Nucleus accumbens (tissue), 56 donors: ENCODE measurements at places on chromosomes 16 and 17.

GRCh38 chr17:48542114-48542656 lies 2.7 kb downstream of the HOXB2 start:
- no peak for DNase-seq

- no peak for DNase-seq
Observed at GRCh38 chr16:85535352-85536072, 77.6 kb upstream of the GSE1 start.

DNA sequence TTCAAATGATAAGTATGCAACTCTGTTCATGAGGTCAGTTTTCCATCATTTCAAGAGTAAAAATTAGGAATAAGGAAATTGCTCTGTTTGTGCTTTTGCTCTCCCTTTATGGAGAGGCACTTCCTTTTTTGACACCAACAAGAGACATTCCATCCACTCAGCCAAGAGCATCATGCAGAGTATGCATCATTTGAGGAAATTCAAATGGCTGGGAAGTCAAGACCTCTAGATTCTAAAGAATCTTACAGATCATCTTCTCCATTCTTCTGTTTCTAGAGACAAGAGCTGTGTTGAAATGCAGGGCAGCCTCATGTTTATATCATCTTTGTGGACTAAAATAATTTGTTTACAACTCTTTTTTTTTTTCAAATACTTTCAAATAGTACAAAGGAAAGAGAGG lies 669.4 kb downstream of the CDH11 start:
- DNase-seq = no peak

- no peak for DNase-seq
Observed at GRCh38 chr17:51598824-51599223, 338.5 kb downstream of the UTP18 start.

- no peak for DNase-seq
Observed at GRCh38 chr17:64686705-64687104, 24.6 kb upstream of the SMURF2 start.

DNA sequence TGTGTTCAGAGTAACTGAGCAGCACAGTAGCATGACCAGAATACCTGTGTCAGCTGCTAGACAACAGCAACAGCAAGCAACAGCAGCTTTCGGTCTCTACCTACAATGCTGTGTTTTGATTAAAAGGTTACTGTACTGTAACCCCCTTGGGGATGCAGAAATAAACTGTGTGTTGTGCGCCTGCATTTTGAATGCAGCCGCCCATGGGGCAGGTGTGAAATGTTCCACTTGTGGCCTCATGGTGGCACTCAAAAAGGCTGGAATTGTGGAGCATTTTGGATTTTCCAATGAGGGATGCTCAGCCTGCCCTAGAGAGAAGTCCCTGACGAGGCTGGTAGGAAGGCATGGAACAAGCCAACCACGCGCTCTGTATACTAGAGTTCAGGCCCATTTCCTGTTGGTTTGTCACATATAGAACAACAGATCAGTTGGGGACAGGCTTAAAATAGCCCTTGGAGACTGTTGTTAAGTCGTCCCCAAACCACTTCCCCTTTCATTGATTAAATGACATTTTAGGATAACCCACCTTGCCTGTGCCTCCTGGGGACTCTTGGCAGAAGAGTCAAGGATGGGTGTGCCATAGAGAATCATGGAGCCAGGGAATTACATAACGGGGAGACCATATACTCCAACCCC lies 27.1 kb downstream of the SCPEP1 start:
- DNase-seq = no peak

GRCh38 chr16:49439050-49439449 lies 65.4 kb downstream of the C16orf78 start:
- no peak for DNase-seq

GRCh38 chr17:29038085-29038795 lies 4.7 kb upstream of the PIPOX start:
- DNase-seq = no peak

- DNase-seq = no peak
Observed at GRCh38 chr16:50246299-50247122, 19.8 kb upstream of the ADCY7 start.

- DNase-seq = no peak
Observed at GRCh38 chr16:26070302-26071100, 378.7 kb downstream of the HS3ST4 start.

- peak; percentile 28 for DNase-seq
Observed at GRCh38 chr16:987906-988305, 6.3 kb downstream of the SOX8 start.

DNA sequence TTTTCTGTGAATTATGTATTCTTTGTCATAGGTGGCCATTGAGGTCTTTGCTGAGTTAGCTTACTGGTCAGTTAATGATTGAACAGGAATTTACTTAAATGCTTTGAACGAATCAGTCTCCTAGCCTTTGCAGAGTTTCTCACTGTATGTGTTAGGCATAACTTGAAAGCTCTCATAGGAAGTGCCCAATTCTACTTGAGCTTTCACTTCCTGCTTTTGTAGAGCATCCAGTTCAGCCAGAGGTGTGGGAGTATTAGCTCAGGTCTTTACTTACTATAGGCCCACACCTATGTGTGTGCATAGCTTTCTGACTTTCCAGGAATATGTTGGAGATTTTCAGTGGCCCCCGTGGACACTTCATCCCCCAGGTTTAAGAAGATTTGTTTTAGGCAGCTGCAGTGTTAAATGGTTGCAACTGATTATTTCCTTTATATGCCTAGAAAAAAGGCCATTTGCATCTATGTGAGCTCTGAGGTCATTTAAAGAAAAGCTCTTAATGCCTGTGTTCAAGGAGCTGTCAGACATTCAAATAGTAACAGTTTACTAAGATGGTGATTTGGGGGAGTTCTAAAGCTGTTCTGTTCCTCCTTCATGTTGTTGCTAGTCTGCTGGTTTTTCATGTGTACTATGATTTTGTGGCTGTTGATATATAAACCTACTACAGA lies 62.3 kb downstream of the PHKB start:
- DNase-seq = no peak

- DNase-seq = no peak
Observed at GRCh38 chr17:61219460-61219859, 180.2 kb upstream of the TBX2 start.

- peak; percentile 13 for DNase-seq
Observed at GRCh38 chr16:84829168-84829965, 9.6 kb downstream of the CRISPLD2 start.

GRCh38 chr17:28394337-28395116 lies 11.5 kb downstream of the SLC46A1 start:
- no peak for DNase-seq

DNA sequence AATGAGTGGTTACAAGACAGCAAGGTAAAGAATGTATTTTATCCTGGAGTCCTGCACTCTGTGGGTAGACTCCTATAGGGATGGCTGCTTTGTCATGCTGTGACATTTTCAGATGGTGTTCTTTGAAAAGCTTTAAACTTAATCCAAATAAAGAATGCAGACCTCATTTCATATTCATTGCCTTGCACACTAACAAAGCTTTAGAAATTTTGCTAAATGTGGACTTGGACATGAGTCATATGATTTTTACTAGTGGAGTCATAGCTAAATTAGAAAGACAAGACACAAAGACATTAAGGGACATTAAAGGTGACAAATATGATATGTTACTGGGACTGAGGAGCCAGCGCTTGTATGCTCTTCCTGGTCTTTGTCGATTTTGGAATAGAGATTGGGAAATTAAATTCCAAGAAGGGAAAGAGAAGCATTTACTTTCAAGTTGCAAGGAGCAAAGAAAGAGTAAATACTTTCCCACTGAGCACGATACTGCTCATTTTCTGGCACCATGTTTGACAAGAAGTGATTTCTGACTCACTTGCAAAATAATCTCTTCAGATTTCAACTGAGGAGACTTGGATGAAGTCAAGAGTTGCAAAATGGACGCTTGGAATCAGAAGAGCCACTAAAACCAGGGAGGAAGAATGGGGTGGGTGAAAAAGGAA lies 152.9 kb upstream of the MYOCD start:
- no peak for DNase-seq

- peak; percentile 32 for DNase-seq
Observed at GRCh38 chr17:1030684-1031532, 34.0 kb downstream of the TIMM22 start.

GRCh38 chr17:77959126-77959925 lies 823 bp downstream of the TNRC6C start:
- DNase-seq = no peak

GRCh38 chr17:31112001-31112661 lies 17.4 kb downstream of the NF1 start:
- DNase-seq = no peak

DNA sequence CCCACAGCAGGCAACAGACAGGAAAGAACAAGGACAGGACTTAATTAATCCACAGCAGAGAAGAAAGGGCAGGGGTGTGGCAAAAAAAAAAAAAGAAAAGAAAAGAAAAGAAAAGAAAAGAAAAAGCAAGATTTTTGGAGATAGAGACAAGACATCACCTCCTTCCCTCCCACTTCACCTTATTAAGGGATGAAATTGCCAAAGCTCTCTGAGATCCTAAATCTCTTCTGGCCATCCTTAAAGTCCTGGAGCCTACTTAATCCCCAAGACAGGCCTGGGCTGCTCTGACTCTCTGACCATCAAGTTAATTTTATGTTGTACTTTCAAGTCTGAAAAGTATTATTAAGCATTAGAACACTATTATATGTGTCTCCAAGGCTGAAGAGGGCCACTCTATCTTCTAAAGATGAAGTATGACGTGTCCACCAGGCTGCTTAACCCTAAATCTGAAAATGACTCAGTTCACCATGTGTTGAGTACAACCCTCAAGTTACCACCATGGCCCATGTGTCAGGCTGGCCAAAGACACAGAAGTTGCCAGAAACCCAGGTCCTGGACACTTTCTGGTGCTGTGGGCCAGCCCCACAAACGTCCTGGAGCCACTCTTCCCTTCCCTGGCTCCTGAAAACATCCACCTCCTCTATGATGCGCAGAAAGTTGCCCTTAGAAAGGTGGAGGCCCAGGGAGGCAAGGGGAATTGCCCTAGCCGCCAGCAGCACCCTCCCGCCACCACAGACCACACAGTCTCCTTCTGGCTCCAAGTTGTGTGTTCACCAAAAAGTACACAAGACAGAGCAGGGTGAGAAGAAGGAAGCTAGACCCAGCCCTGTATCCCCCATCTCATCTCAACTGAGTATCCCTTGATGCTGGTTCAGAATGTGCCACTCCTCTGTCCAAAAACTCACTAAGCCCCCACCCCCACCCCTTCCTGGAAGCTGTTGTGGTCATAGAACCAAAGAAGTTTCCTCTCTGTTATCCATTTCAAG lies 2.7 kb downstream of the SOCS1 start:
- DNase-seq = no peak

GRCh38 chr16:12235110-12235509 lies 258.6 kb downstream of the SNX29 start:
- peak; percentile 33 for DNase-seq

DNA sequence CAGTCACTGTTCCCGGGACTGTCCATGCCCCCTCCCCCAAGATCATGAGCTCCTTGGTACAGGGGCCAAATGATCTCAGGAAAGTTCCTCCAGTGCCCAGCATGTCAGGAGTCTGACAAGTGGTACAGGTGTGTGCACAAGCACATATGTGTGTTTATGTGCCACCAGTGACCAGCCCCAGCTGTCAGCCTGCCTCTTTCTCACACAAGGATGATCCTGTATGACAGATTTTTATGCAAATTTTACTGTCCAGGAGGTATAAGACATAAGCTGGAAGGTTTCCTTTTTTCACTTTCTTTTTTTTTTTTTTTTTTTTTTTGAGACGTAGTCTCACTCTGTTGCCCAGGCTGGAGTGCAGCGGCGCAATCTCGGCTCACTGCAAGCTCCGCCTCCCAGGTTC lies 31.4 kb upstream of the GFOD2 start:
- DNase-seq = no peak

- no peak for DNase-seq
Observed at GRCh38 chr16:88454523-88454947, 1.5 kb downstream of the ZFPM1 start.

DNA sequence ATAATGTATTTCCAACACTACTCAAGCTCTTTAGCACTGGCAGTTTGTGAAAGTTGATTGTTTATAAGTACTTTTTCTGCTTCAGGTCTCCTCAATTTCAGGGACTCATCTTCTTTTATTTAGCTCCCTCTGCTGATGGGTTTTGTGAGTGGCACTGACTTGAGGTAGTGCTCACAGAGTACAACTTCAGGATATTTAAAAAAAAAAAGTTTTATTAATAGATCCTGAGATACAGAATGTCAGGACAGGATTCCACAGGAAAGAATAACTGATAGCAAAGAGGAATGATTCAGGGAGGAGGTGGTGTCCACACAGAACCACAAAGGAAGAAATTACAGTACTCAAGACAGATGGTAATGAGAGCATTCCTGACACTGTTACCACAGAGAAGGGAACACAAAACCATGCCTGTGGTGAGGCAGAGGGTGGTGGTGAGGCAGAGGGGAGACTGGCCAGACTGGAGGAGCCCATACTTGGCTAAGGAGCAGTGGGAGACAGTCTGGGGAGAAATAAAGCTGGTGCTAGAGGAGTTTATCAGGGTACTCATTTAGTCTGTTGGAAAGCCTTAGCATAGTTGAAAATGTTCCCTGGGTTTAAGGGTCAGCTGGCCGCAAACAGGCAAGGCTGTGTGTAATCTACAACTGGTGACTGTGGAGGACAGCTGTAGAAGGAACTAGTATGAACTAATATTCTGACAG lies 63.7 kb downstream of the SPAG9 start:
- peak; percentile 5 for DNase-seq

- DNase-seq = no peak
Observed at GRCh38 chr17:82679586-82680465, 18.7 kb downstream of the RAB40B start.

DNA sequence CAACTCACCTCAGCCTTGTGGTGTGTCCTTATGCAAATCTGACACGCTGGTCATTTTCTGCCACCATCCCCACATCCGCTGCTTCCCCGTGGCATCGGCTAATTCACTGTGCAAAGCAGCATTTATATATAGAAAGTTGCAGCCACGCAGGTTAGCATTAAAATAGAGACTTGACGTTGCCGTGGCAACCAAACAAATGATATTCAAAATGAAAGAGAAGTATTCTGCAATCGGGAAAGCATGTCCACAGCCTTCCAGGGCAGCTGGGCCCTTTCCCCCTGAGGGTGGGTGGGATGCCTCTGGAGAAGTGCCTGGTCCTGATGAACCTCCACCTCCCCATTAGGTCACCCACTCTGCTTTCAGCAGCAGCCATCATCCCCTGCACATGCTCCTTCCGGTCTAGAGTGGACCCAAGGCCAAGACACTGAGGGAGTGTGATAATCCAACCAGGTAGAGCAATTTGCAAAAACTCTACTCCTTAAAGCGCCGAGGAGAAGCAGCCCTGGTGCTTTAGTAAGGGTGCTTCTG lies 138.7 kb downstream of the GAS7 start:
- no peak for DNase-seq

DNA sequence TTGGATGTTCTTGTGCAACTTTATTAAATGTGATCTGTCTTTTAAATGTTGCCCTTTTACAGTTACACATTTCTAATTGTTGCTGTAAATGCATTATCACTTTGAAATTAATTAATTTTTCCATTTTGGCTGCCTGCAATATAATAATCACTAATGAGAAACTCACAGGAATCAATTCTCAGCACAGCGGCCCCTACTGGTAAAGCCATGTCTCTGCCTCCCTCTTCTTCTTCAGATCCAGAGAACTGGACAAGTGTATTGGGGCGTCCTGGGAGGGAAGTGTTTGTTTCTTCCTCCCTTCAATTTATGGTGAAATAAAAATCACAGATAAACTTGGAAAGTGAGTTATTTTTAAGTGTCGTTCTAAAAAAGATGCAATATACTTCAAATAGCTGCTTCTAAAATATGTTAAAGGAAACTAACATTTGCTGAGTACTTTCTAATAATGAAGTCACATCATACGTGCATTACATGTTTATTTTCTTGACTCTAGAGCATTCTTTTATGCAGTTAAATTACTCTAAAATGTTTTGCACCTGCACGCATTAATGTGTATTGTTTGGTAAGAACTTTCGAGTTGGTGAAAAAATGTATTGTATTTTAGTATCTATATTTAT lies 338.0 kb downstream of the WWOX start:
- no peak for DNase-seq
